ENCODE measurements at places on chromosomes 1 and 21.

GRCh38 chr1:214427871-214428277, 123.5 kb downstream of the PTPN14 start:
- DNase-seq = peak; percentile 4

DNA sequence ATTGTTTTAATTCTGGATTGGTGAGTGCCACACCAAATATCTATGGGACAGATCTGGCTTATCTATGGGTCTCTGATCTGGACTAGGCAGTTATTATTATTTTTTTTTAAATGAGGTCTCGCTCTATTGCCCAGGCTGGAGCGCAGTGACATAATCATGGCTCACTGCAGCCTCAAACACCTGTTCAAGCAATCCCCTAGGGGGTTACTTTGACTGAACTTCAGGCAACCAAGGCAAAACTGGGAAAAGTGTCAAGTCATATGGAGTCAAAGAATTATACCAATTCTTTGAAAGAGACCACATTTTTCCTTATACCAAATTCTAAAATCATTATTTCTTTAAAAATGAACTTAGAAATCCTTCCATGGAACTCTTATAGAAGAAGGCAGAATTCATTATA, 129.1 kb upstream of the HOOK1 start:
- no peak for DNase-seq

DNA sequence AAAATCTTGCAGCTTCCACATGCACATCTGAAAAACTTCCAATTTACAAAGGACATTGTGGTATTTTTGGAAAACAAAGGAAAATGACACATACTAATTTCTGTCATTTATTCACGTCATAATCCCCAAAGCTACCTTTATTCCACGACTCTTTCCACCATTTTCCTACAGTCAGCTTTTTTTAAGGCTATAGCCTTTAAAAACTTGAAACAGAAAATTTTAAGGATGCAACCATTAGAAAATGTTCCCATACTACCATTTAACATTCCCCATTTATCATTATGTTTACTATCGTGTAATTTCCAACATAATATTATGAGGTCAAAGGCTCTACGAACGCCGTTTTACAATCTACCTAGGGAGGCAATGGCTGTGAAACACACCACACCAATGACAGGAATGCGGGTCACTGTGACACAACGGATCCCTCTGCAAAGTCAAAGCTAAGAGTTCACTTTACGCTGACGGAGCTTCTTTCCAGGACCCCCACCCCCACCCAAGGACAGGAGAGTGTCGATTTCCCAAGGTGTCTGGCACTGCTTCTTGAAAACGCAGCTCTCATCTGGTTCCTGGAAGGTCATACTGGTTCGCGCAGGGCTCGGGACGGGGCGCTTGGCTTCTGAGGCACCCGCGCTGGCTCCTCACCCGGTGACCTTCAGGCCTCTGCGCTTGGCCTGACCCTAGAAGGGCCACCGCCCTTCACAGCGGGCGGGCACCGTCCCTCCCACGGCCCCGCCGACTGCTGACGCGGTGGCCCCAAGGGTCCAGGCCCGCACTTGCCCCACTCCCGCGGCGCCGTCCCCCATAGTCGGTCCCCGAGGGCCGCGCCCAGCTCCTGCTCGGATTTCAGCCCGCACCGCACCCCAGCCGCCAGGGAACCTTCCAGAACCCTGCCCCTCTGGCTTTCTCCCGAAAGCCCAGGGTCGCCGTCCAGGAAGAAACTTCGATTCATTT, 50.5 kb upstream of the ATF3 start:
- DNase-seq = no peak

- DNase-seq = no peak
These were observed 65.4 kb downstream of the FAM163A start for GRCh38 chr1:179808503-179808902.

DNA sequence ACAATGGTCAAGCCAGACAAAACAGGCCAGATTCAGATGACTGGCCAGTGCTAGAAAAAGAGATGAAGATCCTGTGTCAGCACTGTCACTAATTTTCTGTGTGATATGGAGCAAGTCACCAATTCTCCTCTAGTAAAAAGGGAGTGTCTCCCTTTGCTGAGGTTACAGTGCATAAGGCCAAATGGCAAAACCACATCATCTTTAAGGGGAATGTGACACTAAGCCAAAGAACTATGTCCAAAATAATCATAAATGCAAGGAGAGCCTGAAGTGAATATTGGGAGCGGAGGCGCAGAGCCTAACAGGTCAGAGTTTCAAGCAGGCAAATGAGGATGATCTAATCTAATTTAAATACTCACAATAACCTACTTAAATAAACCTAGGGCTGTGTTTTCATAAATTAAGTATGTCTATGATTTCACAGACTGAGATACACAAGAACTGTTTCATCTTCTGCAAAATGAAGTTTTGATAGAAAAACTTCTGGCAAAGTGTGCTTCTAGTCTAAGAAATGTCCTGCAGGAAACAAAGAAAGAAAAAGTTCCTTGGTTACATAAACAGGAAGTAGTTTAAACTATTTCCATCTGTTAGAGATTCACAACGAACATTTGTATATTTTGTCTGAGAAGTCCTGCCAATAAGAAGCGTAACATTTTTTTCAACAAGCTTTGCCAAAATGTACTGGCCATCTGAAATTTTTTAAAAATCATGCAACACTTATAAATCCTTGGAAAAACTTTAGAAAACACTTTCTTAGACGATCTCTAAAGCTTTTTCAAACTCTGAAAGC, 290.2 kb downstream of the LRRC40 start:
- no peak for DNase-seq

- DNase-seq = no peak
These were observed 6.4 kb downstream of the FOXD2 start for GRCh38 chr1:47444297-47444561.

DNA sequence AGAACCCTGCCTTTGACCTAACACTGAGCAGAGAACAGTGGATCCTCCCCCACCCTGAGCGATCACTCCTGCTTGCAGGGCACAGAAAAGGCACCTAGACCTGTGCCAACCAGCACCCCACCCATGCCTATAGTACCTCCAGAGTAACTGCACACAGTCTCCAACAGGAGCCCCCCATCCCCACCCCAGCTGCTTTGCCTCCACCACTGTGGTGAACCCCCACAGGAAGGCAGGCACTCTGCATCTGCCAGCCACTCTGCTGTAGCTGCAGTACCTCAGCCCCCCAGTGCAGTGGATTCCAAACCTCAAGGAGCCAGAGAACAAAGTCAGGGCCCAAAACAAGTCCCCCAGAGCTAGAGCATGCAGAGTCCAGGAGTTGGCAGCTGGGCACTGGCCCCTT, 10.7 kb downstream of the SPATC1L start:
- no peak for DNase-seq

DNA sequence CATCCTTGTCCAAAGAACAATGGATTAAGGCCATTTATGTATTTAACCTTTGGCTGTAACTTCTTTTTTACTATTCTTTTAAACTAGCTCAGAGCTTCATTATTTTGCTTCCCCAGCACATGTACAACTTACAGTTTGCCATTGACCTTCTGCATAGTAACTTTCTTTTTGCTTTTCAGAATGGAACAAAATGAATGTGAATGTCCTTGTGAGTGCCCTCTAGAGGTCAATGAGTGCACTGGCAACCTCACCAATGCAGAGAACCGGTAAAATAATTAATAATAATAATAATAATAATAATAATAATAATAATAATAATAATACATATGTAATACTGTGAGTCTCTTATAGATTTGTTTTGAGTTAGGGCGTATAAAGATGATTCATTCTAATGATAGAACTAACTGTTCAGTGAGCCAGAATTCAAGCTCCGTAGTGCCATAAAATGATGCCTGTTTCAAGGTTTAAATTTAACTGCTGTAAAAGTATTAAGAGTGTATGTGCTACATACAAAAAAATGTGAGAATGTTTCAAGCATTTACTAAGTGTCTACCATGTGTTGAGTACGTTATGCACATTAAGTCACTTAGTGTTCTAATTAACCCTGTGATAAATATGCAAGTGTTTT, 69.0 kb upstream of the RAVER2 start:
- no peak for DNase-seq

- DNase-seq = no peak
These were observed 22.9 kb upstream of the EPS8L3 start for GRCh38 chr1:109786531-109787021.

DNA sequence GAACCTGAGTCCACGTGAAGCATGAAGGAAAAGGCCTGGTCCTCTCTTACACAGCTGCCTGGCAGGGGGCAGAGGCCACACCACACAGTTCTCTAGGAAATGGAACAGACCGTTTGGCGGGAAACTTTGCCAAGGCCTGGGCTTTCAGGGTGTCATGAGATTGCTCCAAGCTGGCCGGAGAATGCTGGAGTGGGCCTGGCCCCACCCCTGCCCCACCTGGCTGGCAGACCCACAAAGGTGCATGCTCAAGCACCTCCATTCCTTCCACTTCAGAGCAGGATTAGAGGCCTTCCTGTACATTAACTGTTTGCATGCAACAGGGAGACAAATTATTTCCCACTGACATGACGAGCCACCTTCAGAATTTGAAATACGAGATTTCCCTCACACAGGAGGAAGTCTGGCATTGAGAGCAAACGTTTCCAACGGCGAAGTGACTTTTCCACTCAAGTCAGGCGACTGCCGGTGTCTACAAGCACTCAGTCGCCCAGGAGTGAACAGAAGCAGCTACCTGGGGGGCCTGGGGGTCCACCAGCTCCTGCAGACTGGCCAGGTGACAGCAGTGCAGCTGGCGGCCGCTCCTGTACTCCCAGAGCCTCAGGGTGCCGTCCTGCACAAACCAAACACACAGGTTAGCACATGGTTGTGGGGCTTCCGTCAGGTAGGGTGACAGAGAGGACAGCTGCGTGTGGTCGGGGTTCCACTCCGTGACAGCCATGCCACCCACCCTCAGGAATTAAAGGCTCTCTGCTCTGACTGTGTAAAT, 24.0 kb downstream of the WDR4 start:
- DNase-seq = no peak

GRCh38 chr1:183543619-183544204, 46.5 kb downstream of the NCF2 start:
- DNase-seq = no peak

- DNase-seq = no peak
These were observed 49.3 kb upstream of the POU2F1 start for GRCh38 chr1:167171286-167171929.

DNA sequence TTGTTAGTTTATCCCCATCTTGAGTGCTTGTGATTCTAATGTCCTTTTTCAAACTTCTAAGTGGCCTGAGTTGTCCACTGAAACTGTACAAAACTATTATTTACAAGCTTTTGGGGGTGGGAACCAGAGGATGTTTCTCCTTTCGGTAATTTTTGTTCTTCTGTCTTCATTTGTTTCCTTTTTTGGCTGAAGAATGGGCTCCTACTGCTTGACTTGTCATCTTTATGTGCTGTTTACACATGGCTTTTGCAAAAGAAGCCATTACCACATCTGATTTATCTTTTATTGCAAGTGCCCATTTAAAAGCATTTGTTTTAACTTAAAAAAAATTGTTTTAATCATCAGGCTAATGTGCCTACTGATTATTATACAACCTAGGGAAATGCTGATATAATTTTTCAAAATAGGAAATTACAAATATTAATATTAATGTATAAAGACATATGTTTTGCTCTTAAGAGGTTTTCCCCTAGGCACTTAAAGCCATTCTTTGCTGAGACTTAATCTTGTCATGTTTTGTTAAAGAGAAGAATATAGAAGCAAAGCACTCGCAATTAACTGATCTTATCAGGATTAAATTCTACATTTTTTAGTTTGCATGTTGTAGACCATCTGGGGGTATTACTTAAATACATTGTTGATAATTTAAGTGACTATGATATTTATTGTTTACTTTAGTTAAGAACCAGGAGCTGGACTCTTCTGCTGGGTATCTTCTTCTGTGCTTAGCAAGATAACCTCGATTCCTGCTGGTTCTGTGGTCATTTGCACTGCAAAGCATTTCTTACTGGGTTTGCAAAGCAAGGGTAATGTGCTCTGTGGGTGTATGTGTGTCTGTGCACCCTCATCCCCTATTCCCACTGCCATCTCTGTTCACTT, 40.1 kb downstream of the TMEM200B start:
- DNase-seq = no peak

DNA sequence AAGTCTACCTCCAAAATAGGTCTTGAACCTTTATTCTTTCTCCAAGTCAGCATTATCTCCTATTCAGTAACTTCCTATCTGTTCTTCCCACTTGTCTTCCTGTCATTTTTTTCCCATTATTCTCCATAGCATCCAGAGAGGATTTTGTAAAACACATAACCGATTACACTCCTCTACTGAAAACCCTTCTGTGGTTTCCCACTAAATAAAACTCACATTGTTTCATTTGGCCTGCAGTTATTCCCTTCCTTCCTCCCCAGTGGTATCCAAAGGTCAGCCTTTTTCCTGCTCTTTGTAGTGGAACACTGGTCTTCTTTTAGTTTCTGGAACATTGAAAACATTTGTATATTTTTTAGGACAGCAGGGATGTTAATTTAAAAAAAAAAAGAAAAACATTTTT, 266.0 kb downstream of the GPR52 start:
- no peak for DNase-seq

GRCh38 chr1:234647758-234648157, 37.8 kb upstream of the IRF2BP2 start:
- no peak for DNase-seq

DNA sequence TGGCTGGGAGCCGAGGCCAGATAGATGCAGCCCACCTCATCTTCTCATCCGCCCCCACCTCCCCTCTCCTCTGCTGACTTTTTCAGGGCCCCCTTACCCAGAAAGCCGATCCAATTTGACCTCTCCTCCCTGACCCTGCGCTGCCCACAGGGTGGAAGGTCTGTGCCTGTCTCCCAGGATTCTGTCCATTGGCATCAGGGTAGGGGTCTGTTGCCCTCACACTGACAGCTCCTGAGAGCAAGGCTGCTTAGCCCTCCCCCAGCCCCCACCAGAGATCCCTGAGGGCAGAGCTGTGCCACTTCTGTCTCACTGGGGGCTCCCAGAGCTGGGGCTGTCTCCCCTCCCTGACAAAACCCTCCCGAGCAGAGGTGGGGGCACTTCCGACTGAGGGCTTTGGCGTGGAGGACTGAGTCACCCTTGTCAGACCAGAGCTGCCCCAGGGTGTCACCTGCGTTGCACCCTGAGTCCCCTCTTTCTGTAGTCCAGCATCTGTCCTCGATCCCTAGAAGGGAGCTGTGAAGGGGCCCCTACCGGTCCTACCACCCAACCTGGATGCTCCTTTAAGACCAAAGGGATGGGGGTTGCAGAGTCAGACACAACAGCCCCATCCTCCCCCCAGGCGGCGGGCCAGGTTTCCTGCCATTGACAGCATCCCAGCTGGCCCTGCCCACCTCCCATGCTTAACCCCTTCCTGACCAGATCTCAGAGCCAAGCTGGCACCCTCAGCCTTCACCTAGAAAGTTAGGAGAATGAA, 2.4 kb upstream of the FAM110D start:
- DNase-seq = no peak

DNA sequence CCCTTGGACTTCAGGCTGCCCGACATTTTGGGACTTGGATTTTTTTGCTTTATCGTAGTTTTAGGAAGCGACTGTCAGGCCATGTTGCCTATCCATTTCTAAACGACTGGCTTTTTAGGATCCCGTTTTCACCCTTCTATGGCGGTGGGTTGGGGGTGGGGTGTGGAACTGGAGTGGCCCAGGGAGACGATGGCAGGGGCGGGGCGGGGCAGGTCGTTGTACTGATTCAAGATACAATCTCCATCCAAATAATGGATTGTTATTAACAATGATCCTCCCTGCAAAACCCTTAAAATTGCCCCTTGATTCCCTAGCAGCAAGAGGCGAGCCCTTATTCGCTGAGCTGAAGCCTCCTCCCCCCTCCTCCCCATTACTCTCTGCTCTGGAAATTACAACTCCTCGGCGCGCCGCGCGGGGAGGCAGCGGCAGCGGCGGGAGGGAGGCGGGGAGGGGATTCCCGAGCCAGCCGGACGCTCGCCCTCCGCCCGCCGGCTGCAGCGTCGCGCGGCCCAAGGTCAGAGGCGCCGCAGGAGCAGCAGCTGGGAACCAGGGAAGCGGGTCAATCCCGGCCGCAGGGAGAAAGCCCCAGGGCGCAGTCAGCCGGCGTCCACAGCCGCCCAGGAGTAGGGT, at the start of gene TRIM67:
TSS of gene TRIM67 (plus strand) at position 392 of the 630 bp plus-strand sequence. CDS start 912 bp downstream, outside the sequence.
- DNase-seq = no peak

Measured in activated naive CD4-positive, alpha-beta T cell (primary cell).